ENCODE measurements at places on chromosomes 3 and 15. TPM values are rescaled to one million over a fixed set of nuclear protein-coding genes. Genes with fewer than 3 reads are reported as not detected.
A peak's percentile ranks its signal among the peaks of the same experiment; 100 is the strongest.

Gene ATP13A4
- total RNA-seq: 229 TPM

Gene GOLGA6A
- total RNA-seq: 0.54 TPM

Gene NKIRAS1
- total RNA-seq: 17.5 TPM

Gene ABTB1
- 27.9 TPM for total RNA-seq

Gene PLA2G4E
- total RNA-seq: not detected

Gene THOC7
- 43.1 TPM for total RNA-seq

Gene TM2D3
- 87.3 TPM for total RNA-seq

Gene NANOGP8
- 0.81 TPM for total RNA-seq

Gene PRSS50
- total RNA-seq: 1.7 TPM

Gene TUSC7
- total RNA-seq: not detected

Gene DCLK3
- not detected for total RNA-seq

Gene POPDC2
- total RNA-seq: 5.4 TPM

Gene RAD51
- 0.40 TPM for total RNA-seq

GRCh38 chr3:38560996-38561717 lies 65.0 kb downstream of the EXOG start:
- no peak for DNase-seq

- DNase-seq: peak; percentile 9
These were observed 69.0 kb upstream of the SAMMSON start for GRCh38 chr3:69930564-69930963.

- DNase-seq: no peak
These were observed 39.2 kb downstream of the CCK start for GRCh38 chr3:42226470-42227425.

- no peak for DNase-seq
These were observed 27.0 kb downstream of the KATNBL1 start for GRCh38 chr15:34182942-34183341.

DNA sequence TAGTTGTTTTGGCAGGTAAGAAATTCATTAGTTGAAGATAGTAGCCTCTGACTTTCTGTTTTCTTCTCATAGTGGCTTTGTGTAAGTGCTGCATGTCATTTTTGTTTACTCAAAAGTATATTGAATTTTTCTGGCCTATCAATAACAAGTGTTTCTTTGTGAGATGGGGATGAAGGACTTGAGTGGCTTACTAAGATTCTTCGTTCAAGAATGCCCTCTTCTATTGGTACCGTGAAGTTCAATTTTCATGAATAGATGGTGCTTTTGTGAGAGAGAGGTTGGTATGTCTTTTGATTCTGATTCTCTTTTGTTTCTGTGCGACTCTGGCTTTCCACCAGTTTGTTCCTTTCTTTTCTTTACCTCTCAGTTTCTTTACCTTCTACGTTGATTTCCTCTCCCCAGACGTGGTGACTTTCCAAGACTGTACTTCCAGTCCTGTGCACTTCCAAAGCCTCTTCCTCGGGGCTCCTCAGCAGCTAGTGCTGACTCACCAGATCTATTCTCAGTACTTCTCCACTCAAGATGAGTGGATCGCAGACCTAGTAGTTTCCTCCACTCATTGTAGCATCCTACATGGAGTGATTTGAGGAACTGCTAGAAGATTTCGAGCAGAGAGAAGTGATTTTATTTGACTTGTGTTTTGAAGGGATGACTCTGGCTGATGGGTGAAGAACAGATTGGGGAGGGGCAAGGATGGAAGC lies 82.0 kb upstream of the EPHB3 start:
- DNase-seq: no peak

GRCh38 chr3:135056084-135056730 lies 261.1 kb downstream of the EPHB1 start:
- no peak for DNase-seq

- no peak for DNase-seq
These were observed 14.5 kb upstream of the GLCE start for GRCh38 chr15:69145694-69146492.

GRCh38 chr3:84536916-84537315 lies 421.9 kb upstream of the CADM2 start:
- DNase-seq: no peak

GRCh38 chr3:157360044-157360443 lies 76.6 kb upstream of the PTX3 start:
- DNase-seq: no peak

GRCh38 chr3:193372783-193373182 lies 5.8 kb downstream of the ATP13A5 start:
- no peak for DNase-seq

DNA sequence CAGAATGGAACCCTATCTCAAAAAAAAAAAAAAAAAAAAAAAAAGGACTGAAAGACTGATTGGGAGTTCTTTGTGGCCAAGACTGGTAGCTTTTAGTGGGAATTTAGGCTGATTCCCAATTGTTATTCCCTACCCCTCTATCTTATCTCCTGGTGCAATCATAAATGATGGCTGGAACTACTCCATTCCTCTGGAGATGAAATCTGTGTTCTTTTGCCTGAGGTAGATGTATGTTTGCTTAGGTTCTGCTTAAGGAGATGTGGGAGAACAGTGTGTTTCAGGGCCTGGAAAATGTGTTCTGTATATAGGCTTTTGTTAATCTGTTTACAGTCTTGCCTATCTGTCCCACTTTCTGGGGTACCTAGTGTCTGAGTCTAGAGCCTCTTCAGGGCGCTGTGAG lies 19.5 kb downstream of the UBE2Q2 start:
- DNase-seq: no peak

DNA sequence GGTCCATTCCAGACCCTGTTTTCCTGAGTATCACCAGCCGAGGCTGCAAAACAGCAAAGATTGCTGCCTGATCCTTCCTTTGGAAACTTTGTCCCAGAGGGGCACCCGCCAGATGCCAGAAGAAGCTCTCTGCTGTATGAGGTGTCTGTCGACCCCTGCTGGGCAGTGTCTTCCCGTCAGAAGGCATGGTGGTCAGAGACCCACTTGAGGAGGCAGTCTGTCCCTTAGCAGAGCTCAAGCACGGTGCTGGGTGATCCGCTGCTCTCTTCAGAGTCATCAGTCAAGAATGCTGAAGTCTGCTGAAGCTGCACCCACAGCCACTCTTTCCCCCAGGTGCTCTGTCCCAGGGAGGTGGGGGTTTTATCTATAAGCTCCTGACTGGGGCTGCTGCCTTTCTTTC lies 1121.2 kb downstream of the NSUN3 start:
- no peak for DNase-seq

GRCh38 chr3:2727610-2728318 lies 382.4 kb downstream of the IL5RA start:
- peak; percentile 33 for DNase-seq

DNA sequence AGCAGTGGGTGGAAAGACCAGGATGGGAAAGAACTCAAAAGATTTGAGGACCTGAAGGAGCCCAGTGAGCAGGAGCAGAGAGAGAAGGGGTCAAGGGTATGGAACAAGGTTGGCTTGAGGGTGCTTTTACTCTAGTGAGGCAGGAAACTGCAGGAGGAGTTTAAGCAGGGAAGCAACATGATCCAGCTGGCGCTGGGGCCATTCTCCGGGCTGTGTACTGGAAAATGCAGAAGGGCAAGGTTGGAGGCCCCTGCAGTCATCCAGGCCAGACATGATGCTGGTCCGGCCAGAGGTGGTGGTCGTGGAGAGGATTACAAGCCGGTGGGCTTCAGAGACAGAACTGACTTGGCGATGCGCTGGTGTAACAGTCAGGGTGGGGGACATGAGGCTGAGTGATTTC lies 81.8 kb downstream of the LSM3 start:
- no peak for DNase-seq

- DNase-seq: peak; percentile 14
These were observed 154.2 kb upstream of the TNIK start for GRCh38 chr3:171614318-171614921.

DNA sequence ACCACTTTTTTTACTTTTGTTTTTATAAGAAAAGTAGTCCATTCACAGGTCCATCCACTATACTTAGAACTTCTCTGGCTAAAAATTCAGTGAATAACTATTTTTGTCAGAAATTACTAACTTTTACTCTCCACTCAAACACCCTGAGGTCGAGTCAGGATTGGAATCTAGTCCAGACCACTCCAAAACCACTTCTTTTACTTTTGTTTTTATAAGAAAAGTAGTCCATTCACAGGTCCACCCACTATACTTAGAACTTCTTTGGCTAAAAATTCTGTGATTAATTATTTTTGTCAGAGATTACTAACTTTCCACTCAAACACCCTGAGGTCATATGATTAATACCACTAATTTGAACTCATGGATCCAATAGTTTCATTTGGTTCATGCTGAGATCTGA lies 239.4 kb downstream of the RORA start:
- DNase-seq: no peak

- DNase-seq: no peak
These were observed 59.2 kb upstream of the IL12A start for GRCh38 chr3:159929171-159930141.

- no peak for DNase-seq
These were observed 21.3 kb upstream of the GADL1 start for GRCh38 chr3:30915782-30916181.

GRCh38 chr3:172549144-172549543 lies 25.9 kb upstream of the TNFSF10 start:
- no peak for DNase-seq

GRCh38 chr3:178671377-178671776 lies 135.1 kb downstream of the KCNMB2 start:
- peak; percentile 13 for DNase-seq

DNA sequence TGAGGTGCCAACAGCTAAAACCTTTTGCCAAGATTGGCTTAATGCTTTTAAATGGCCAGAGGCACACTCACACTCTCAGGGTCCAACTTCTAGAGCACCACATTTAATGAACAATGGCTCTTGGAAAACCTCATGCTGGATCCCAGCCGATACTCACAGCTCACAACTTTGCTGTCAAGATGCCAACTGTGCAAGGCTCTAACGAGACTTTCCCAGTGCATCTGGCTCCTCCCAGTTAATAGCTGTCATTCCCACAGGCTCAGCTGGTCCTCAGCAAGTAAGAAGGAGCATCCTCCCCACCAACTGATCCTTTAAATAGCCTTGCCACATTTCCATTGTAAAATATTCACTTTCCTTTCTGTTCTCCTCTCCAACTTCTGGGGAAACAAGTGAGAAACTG lies 20.3 kb upstream of the FRMD4B start:
- DNase-seq: peak; percentile 48

DNA sequence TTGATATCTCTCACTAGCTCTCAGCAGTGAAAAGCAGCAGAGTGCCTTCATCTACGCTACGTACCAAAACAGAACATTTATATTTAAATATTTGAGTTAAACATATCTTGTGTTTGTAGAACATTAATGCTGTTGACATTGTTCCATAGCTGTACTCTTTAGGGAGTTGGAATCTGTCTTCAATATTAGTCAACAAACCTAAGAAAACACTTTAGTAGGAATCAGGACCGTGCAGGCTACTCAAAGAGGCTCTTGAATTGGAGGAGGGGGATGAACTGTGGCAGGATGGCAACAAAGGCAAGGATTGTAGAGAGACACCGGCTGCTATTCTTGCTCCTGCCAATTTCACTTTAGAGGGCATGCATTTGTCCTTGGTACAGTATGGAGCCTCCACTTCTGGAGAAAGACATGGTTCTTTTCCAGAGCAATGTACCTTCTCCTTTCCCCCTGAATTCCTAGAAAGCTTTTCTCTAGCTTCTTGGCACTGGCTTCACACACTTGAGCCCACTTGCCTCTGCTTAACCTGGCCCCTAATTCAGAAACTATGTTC lies 265.9 kb downstream of the CD47 start:
- no peak for DNase-seq

DNA sequence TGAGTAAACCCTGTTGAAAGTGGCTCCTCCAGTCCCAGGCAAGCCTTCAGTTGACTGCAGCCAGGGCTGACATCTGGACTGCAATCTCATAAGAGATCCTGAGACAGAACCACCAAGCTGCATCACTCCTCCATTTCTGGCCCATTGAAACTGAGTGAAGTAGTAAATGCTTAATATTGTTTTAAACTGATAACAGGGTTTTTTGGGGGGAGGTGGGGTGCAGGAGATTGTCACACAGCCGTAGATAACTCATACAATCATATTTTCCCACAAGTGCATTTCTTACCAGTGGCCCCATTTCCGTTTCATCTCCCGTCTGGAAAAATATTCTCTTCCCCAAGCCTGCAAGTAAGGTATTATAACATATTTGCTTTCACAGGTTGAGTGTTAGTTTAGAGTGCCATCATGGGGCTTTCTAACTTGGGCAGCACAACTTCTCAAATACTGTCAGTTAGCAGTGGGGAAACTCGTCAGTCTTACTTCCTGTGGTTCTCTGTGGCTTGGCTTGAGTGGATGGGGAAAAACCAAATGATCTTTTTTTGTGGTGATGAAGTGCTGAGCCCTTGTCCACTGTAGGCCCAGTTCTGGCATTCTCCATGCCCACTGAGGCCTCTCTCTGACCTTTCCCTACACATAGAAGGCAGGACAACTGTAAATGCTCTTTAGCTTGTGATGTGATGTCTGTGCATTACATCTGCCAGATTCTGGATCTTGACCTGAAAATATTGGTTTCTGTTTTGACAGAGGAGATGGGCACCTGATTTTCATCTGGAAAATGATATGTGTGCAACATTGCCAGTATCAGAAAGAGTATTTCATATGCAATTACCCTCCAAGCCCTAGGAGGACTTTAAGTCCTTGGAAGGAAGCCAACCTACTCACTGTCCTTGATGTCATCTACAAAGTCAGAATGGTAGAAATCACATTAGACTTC lies 90.1 kb upstream of the BHLHE40 start:
- DNase-seq: no peak

DNA sequence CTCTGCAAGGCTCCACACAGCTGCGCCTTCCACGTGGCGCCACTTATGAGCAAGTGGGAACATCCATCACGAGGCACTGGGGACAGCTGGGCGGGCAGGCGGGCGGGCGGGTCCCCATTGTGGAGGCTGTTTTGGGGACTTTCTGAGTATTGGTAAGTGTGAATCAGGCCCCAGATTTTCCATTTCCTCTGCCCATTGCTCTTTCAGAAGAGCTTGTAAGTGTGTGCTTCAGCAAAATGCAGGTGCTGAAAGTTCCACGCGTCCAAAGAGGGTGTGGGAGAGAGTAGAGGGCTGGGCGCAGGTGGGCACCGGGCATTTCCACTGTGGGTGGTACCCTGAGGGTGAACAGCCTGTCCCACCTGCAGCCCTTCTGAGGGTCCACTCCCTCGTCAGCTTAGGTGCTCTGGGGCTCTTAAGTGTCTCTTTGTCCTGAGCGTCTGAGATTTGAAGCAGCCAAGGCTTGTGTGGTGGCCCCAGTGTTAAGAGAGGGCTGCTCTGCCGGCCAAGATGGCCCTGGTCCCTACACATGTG lies 177.1 kb downstream of the RPLP1 start:
- no peak for DNase-seq

Data from thyroid gland (tissue), 4 donors.